KBM-7 (cell line): ENCODE measurements at places on chromosomes 7 and 10.

DNA sequence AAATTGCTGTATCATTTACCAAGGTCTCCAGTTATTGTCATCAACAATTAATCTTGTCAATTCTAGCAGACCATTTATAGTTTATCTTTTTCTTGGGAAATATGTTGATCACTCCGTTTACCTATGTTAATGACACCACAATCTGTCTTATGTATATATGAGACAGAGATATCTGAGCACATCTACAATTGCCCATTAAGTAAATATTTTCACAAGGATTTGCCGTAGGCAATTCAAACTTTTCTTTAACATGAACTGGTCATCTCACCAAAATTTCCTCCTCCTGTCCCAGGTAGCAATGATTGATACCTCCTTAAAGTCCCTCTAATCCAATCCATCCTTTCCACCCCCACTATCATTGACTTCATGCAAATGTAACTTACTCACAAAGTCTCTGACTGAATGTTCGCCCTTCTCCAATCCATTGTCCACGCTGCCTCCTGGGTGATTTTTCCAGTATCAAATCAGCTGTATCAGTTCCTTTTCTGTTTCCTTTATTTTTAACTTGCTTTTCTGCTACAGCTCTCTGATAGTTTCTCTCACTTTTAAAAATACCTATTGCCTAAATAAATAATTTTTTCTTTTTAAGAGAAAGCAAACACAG, 138.3 kb downstream of the GNAT3 start:
- no peak for DNase-seq

DNA sequence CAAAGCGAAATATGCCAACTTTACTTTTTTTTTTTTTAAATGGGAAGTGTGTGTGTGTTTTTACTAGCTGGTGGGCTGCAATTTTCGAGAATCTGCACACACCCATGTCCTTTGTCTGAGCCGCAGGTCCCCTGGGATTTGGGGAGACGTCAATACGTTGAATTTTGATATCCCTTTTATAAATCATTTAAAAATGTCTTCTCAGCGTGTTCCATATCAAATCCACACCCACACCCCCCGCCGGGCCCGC, 404 bp upstream of the FMC1 start:
- DNase-seq, result no peak

GRCh38 chr7:71327946-71328345, 196.0 kb downstream of the GALNT17 start:
- no peak for DNase-seq

GRCh38 chr7:35012160-35012559, 25.1 kb downstream of the DPY19L1 start:
- DNase-seq, result no peak

- no peak for DNase-seq
Observed at GRCh38 chr7:30799206-30799975, 28.2 kb downstream of the MINDY4 start.

DNA sequence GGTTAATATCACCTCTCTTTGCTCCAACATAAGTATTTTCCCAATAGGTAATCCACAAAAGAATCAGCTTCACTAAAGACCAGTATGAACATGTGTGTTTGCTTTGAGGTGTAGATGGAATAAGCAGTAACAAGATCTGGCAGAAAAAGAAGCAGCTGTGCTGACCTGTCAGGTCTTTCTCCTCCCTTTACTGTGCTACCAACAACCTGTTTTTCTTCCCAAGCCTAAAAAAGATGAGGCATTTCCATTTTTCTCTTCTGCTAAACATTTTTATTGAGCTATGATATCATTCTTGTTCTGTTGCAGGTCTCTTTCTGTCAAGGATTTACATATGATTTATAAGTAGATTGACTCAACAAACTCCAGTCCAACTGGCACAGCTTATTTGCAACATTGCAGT, 315.2 kb upstream of the GLI3 start:
- no peak for DNase-seq

GRCh38 chr7:141460781-141461715, 90.2 kb upstream of the AGK start:
- DNase-seq, result no peak

DNA sequence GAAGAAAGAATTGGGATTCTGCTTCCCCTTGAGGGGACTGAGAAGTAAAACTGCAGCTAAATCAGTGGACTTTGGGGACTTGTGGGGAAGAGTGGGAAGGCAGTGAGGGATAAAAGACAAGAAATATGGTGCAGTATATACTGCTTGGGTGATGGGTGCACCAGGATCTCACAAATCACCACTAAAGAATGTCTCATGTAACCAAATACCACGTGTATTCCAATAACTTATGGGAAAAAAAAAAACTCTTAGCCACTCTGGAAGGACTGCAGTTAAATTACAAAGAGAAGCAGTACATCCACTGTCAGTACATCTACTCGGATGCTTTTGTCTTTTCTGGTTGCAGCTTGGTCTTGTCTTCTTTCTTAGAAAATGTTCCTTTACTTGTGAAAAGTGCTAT, 27.4 kb upstream of the GOT1 start:
- no peak for DNase-seq

- no peak for DNase-seq
Observed at GRCh38 chr7:74289659-74290552, 699 bp downstream of the CLIP2 start.

DNA sequence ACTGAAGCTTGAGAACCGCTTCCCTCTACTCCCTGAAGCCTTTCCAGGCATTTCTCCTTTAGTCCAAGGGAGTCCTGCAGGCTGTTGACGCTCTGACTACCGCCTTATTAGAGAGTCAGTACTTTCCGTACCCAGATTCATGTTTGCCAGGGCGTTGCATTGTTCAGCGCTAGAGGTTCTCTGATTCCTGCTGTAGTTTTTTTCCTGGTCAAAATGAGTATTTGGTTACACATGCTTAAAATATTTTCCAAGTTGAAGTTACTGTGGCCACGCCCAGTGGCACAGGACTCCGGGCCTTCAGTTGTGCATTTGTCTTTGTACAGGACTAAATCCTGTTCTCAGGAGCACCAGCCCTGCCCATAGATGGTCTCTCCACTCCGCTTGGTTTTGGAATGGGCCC, 7.9 kb downstream of the MTURN start:
- no peak for DNase-seq

DNA sequence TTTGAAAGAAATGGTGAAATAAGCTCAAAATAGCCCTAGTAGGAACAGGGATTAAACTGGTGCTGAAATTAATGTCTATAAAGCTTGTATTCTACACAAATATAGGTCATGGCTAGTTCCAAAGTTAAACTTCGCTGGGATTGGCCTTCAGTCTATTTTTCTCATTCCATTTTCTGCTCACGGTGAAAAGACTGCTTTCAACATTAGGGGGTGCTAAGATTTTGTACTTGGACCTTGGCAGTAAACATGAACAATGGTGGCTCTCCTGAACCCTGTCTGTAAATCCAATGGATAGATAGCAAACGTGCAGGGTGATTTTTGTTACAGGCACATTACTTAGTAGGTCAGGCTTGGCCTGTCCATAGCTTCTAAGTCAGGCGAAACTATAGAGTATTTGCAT, 36.0 kb upstream of the RSU1 start:
- peak; percentile 50 for DNase-seq

DNA sequence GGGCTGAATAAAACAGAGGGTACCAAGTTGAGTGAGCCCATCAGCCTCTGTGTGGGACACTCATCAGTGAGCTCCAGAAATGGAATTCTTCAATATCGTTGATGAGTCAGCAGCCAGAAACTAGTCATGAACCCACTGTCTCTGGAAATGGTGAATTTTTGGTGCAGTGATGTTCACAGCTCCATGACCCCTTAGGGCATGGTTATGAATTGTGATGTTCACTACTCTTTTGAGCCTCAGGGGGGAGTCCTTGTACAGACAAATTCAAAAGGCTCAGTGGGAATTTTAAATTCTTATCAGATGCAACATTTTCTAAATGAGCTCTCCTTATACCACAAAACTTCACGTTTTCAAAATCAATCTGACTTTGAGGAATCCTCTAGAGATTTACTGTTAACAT, 335.7 kb downstream of the PHTF2 start:
- DNase-seq, result peak; percentile 33

DNA sequence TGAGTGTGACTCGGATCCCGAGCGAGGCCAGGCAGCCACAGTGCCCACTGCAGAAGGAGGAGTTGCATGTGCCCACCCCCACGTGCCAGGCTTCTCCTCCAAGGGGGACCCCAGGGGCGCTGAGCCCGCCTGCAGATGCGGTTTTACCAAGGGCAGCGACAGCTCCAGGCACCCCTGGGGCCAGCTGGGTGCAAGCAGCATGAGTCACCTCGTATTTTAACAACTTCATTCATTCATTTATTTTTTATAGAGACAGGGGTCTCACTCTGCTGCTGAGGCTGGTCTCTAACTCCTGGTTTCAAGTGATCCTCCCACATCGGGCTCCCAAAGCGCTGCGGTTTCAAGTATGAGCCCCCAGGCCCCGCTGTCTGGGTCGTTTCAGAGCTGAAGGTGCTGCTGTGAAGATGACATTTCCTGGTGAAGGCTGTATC, 1.3 kb upstream of the FOXL3 start:
- DNase-seq, result no peak

DNA sequence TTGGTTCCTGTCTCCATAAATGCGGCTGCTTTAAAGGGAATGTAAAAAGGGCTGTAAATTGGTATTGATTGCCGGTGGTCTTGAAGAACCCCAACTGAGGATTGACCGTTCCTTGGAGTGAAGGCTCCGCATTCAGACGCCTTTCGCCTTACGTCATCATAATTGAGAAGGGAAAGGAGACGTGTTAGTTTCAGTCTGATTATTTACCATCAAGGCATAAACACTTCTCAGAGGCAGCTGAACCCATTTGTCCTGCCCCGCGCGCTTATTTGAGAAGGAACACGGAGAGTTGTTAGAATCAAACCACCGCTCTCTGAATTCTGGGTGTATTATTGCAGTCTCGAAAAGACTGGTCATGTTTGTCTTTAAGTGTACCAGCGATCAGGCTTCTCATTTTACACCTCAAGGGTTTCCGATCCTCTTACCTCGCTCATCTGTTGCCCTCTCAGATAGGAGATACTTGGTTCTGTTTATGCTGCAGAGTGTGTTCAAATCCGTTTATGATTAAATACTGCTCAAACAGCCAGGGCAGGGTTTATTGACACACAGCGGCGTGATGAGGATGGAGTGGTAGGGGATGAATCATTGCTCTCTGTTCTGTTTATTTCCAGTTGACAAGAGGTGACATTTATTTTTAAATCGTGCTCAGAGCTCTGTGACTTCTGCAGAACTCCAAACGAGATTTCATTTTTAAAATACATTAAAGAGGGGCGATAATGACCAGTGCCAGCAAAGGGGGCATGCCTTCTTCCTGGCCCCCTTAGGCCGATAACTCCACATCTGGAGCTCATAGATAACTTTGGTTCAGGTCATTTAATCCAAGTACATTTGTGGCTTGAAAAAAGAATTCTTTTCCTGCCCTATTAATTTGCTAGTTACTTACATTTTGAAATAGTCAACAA, 30.4 kb downstream of the FOXK1 start:
- DNase-seq, result no peak

DNA sequence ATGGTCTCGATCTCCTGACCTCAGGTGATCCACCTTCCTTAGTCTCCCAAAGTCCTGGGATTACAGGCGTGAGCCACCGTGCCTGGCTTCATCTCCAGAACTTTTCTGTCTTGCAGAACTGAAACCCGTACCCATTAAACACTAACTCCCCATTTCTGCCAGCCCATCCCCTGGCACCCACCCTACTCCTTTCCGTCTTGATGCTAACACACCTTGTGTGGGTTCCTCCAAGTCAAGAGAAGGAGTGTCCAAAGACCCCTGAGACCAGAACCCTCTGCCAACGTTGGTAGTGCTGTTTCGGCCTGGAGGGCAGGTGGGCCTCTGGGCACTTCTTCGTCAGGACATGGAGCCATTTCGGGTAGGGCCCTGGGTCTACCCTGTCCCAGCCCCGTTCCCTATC, 83.6 kb downstream of the MGMT start:
- no peak for DNase-seq

DNA sequence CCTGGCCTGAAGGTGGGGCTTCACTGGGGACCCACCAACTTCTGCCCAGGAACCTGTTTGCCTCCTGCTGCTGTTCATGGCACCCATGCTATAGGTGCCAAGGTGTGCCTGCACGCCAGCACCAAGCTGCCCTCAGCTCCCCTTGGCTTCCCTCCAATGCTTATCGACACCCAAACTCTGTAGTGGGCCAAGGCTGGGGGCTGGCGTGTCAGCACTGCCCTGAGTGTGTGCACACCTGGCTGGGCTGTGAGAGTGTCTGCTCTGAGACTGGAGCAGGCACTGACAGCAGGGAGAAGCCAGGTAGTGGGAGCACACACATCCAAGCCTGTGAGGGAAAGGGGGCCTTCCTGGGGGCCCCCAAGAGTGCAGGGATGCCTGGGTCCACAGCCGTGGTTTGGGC, 43.1 kb upstream of the TUBB8 start:
- DNase-seq, result no peak

DNA sequence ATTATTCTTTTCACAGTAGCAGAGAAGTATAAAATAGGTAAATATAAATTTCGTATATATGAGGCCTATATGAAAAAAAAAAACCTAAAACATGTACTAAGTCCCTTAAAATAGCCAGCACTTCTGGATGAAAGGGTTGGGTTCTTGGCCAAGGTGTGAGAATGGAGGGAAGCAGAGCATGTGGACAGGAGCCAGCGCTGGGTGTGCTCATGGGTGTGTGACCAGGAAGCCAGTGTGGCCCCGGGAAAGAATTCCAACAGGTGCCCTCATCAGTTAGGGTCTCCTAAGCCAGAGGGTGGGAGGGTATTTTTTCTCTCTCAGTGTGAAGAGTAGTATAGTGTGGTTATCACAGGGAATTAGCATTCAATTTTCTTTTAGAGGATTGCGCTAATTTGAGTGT, 401.9 kb upstream of the IGFBP3 start:
- DNase-seq, result no peak

GRCh38 chr7:116497708-116498107, 1.8 kb upstream of the CAV2 start:
- no peak for DNase-seq

DNA sequence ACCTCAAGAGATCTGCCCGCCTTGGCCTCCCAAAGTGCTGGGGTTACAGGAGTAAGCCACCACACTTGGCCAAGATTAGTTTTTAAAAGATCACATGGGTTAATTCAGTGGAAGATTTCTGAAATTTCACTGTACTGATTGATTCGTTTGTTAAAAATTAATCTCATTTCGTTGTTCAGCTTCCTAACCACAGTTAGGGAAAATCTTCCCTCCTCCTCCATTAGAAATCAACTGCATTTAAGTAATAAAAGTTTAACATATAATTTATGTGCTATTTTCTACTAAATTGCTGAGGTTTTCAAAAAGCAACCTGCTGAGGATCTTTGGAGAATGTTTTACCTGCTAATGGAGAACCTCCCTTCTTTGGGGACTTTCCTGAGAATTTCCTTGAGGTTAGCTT, 522.4 kb downstream of the GATA3 start:
- no peak for DNase-seq
